ENCODE measurements at places on chromosomes 6 and 20. TPM values are rescaled to one million over a fixed set of nuclear protein-coding genes. Genes with fewer than 3 reads are reported as not detected.

DNA sequence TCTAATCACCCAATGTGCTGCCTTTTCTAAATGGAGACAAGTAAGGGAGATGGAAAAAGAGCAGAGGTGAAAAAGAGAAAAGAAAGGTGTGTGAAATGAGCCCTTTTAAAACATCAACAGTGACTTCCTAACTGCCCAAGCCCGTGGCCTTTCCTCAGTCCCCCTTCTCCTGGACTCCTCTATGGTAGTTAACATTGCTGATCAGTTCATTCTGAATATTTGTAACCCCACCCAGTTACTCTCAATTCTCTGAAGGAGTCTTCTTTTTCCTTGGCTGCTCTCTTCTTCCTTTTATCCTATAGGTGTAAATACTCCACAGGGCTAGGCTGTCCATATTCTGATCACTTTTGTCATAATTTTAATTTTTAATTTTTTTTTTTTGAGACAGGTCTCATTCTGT is 27.1 kb downstream of the TAF11 start:
- H3K4me1 ChIP-seq, result no peaks in the 10 kb centered on the region
- no peak overlapping the region for H3K27ac ChIP-seq
- no peaks in the 10 kb centered on the region for H3K27me3 ChIP-seq
- peaks cover 37% of the 10 kb centered on the region for H3K36me3 ChIP-seq
- DNase-seq, result no peak
- H3K4me3 ChIP-seq, result no peak overlapping the region

DNA sequence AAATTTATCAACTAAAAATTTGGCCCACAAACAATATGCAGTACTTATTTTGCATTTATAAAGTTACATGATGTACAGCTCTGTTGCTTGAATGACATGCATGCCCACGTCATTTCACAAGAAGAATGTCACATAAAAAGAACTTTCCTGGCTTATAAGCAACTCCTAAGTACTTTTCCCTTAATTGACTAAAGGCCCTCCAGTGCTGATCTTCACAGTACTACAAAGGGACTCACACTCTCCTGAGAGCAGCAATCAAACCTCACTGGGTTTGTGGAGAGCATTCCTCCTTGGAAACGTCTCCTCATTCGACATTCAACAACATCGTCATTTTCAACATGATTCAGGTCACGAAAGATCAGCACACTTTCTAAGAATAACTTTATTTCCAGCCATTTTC is 111.1 kb downstream of the IPCEF1 start:
- H3K27ac ChIP-seq, result peak overlapping the region; percentile 93
- DNase-seq, result no peak
- peaks cover 2% of the 10 kb centered on the region for H3K27me3 ChIP-seq
- H3K36me3 ChIP-seq, result peaks cover 26% of the 10 kb centered on the region
- peaks cover 100% of the 10 kb centered on the region for H3K4me1 ChIP-seq

GRCh38 chr6:53624502-53624901 is 41.1 kb downstream of the KLHL31 start:
- DNase-seq, result no peak
- H3K4me1 ChIP-seq, result peaks cover 25% of the 10 kb centered on the region
- peaks cover 11% of the 10 kb centered on the region for H3K27me3 ChIP-seq
- no peaks in the 10 kb centered on the region for H3K36me3 ChIP-seq
- no peak overlapping the region for H3K27ac ChIP-seq
- H3K4me3 ChIP-seq, result no peak overlapping the region

GRCh38 chr6:162899148-162899547 is 171.4 kb downstream of the PACRG start:
- H3K4me3 ChIP-seq, result no peak overlapping the region
- no peaks in the 10 kb centered on the region for H3K4me1 ChIP-seq
- no peak overlapping the region for H3K27ac ChIP-seq
- no peak for DNase-seq
- H3K36me3 ChIP-seq, result no peaks in the 10 kb centered on the region

The SLC22A3 gene
- polyA plus RNA-seq, result not detected

Data from immature natural killer cell (primary cell).